Activated naive CD4-positive, alpha-beta T cell treated with anti-CD3 and anti-CD28 coated beads, Interleukin-2, amount 50 U/mL, for 16 hours (primary cell): ENCODE measurements at places on chromosomes 12 and 14.

DNA sequence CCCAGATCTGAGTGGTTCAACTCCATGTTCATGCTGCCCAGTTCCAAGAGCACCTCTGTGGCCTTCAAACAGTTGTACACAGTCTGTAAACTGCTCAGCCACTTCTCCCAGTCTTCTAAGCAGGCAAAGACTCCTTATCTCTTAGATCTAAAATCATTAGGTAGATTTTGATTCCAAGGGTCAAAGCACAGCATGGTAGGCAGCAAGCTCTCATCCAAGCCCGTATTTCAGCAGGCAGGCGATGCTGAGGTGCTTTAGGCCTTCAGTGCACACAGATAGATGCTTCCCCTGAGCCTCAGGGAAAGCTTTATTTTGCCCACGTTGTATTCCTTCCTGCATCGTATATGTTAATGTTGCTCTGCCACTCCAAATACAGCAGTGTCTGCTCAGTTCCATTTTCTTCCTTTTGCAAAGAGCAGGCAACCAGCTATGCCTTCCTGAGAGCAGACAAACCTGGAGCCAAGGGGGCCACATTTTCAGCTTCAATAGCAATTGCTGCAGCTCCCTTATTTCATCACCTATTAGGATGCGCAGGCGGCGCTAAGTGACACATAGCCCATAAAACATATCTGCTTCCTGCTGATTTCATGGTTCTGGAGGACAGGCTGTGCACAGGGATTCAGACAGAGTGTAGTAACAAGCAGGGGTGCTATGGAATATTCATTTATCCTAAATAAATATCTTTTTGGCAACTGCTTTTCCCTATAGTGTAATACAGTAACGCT is 67.5 kb downstream of the ETV6 start:
- DNase-seq, result no peak

GRCh38 chr14:37623426-37623951 is 28.1 kb downstream of the TTC6 start:
- DNase-seq, result no peak

GRCh38 chr12:1104088-1104800 is 113.2 kb downstream of the ERC1 start:
- DNase-seq, result no peak

- no peak for DNase-seq
Measured at GRCh38 chr12:64452559-64453329, 824 bp downstream of the TBK1 start.

DNA sequence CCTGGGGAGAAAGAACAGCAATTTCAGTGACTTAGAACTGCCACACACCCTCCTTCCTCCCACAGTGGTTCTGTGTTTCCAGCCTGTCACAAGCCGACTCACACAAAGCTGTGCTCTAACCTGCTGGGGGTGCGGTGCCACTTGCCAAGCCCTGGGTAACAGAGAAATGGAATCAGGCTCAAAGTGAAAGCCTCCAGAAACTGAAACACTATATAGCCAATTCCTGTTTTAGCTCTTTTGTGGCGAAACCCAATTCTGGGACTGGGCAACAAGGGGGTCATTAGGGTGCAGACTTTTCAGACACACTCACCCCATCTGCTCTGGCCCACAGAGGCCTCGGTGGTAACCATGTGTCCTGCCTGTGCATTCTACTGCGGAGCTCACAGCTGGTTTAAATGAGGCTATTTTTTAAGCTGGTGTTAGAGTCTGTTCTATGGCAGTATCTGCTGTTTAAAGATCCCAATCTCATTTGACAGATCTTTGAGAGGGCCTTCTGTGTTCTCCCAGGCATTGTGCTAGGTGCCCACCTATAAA is 15.2 kb upstream of the ACTR6 start:
- no peak for DNase-seq

GRCh38 chr14:50156111-50156510 is 39.7 kb upstream of the VCPKMT start:
- no peak for DNase-seq

DNA sequence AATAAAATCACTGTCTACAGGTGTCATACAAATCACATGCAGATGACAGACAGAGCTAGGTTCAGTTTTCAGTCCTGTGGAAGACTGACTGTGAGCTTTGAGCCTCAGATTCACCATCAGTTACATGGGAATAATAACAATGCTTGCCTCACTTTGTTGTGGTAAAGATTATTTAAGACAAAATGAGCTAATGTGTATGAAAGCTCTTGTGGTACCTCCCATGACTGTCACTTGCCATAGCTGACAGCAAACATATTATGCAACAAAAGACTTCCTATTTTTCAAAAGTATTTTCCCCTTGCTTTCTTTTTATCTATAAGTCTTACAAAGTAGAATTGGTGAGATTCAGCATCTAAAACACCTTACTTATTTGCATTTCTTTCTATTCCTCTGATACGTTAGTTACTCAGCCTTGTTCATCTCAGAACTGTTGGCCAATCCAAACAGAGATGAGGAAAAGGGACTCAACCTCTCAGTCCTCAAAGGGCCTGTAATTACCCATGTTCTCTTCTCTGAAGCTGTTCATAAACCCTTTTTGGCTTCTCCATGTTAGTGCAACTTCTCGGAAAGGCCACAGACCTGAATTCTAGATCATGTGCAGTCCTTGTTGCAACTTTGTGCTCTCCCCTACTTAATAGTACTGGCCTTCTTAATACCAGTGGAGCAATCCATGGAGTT is 8.8 kb upstream of the DDHD1 start:
- no peak for DNase-seq
